T-helper 17 cell (primary cell): ENCODE measurements at places on chromosomes 2 and 18. TPM values are rescaled to one million over a fixed set of nuclear protein-coding genes. Genes with fewer than 3 reads are reported as not detected.

DNA sequence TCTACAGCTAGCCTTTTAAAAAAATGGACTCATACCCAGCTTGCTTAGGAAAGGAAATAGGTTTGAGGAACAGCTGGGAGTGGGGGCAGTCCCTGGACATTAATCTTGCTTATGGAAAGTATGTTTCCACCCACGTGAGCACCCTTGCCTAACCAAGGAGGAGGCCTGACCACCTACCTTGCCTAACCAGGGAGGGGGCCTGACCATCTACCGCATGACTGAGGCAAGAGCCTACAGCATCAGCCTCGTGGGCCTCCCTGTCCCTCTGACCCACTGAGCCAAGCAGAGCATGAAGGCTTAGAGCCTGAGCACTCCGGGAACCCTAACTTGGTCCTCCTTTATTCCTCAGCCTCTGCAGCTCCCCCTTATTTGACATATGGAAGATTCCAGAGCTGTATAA is 20.2 kb downstream of the PRKAG3 start:
- DNase-seq, result no peak
- no peaks in the 10 kb centered on the region for H3K36me3 ChIP-seq
- peaks cover 5% of the 10 kb centered on the region for H3K4me1 ChIP-seq
- H3K4me3 ChIP-seq, result no peak overlapping the region
- peaks cover 42% of the 10 kb centered on the region for H3K27me3 ChIP-seq

DNA sequence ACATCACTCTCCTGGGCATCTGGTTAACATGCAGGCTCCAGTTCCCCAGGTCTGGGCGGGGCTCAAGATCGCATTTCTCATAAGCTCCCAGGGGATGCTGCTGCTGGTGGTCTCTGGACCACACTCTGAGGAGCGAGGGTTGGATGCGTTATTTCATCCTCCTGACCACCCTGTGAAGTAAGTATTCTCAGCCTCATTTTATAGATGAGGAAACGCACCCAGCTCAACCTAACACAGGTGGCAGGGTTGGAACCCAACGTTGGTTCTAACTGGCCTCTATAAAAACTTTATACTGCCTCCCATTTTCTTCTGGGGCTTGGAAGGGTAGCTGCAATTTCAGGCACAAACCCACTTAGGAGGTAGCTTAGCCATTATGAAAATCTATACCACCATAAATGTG is 120.5 kb downstream of the FAM210A start:
- H3K4me3 ChIP-seq, result no peak overlapping the region
- no peak overlapping the region for H3K27ac ChIP-seq
- H3K27me3 ChIP-seq, result no peaks in the 10 kb centered on the region
- peaks cover 12% of the 10 kb centered on the region for H3K4me1 ChIP-seq
- H3K36me3 ChIP-seq, result no peaks in the 10 kb centered on the region

DNA sequence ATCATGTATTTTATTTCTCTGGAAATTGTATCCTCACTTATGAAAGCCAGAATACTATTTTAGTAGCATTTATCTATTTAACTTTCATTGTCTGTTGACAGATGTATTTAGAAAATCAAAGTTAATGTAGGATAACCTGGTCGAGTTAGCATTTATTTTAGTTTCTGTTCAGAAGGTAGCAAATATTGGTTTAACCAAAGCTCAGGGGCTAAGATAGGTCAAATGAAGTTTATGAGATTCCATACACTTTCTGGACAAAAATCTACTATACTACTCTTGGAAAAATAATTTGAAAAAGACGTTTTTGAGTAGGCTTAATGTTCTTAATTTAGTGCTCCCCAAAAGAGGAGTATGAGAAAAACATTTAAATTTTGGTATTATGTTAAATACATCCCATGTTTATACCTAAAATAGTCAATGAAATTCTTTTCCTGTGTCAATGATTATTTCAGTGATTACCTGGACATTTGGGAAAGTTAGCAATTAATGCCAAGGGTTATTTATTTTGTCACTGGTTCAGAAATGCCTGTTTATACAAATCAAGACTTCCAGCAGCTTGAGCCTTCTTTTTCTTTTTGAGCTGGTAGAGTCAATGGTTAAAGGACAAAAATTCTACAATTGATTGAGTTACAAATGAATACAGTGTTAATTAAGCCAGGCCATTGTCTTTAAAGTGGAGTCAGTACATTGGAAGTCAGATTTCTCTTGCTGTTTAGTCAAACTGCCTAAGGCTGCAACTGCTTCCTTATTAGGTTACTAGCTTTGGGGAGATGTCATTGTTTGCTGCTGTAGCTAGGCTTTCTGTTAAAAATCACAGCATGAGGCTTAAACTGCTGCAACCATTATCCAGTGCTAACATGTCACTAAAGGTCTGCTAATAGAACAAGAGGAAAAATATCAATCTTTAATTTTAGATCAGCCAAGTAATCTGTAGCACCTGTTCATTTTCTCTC is 182.3 kb downstream of the CAMKMT start:
- no peaks in the 10 kb centered on the region for H3K27me3 ChIP-seq
- H3K4me1 ChIP-seq, result peaks cover 4% of the 10 kb centered on the region
- peaks cover 4% of the 10 kb centered on the region for H3K36me3 ChIP-seq
- no peak overlapping the region for H3K4me3 ChIP-seq

The SCN9A gene
- total RNA-seq, result 0.21 TPM

The SULT1C2 gene
- not detected for total RNA-seq

- no peak overlapping the region for H3K4me3 ChIP-seq
- H3K27ac ChIP-seq, result no peak overlapping the region
- peaks cover 5% of the 10 kb centered on the region for H3K27me3 ChIP-seq
- H3K36me3 ChIP-seq, result no peaks in the 10 kb centered on the region
- H3K4me1 ChIP-seq, result peaks cover 9% of the 10 kb centered on the region
Measured at GRCh38 chr2:9675415-9676351, 44.9 kb upstream of the YWHAQ start.

The NCKAP5 gene
- not detected for total RNA-seq

DNA sequence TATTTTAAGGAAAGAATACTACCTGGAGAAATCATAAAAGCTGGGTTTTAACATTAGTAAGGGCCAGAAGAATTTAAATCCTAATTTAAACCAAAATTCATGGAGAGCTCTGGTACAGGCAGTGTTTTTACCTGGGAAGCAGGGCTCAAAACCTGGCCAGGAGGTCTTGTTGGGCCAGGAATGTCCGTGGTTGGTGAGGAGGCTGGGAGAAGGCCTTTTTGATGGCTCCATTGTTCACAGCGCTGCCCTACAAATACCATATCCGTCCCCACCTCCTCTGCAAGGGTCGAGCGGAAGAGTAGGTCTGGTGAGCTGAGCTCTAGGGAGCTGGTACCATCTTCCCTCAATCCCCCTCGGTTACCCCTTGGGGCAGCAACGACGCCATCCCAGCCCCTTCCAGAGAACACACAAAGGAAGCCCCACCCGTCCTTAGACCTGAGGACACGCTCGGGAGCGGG is 10.9 kb upstream of the HOXD1 start:
- H3K27me3 ChIP-seq, result peaks cover 88% of the 10 kb centered on the region
- no peak for DNase-seq
- H3K4me3 ChIP-seq, result no peak overlapping the region
- H3K4me1 ChIP-seq, result peaks cover 3% of the 10 kb centered on the region

DNA sequence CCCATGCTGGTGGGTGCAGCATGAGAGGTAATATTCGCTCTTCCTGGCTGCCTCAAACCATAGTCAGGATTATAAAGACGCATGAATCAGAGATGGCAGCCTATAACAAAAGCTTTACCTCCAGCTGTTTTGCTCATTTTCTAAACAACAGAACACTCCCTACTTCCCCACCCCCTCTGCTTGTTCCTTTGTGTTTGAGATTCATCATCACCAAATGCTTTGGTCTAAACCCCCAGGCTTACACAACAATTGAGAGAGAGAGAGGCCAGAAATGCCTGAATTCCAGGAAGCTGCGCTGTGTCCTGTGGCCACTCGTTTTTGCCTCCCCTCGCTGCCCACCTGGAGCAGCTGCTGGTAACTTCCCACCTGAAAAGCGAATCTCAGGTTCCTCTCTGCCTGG is 78.8 kb upstream of the CAPN13 start:
- no peak overlapping the region for H3K4me3 ChIP-seq
- H3K4me1 ChIP-seq, result no peaks in the 10 kb centered on the region
- DNase-seq, result no peak
- no peak overlapping the region for H3K27ac ChIP-seq

- peaks cover 71% of the 10 kb centered on the region for H3K27me3 ChIP-seq
- no peak overlapping the region for H3K27ac ChIP-seq
- H3K4me1 ChIP-seq, result peaks cover 37% of the 10 kb centered on the region
- no peak for DNase-seq
- H3K36me3 ChIP-seq, result peaks cover 4% of the 10 kb centered on the region
- peak overlapping the region; percentile 77 for H3K4me3 ChIP-seq
Measured at GRCh38 chr2:172097557-172098131, 5.1 kb downstream of the DLX2 start.

DNA sequence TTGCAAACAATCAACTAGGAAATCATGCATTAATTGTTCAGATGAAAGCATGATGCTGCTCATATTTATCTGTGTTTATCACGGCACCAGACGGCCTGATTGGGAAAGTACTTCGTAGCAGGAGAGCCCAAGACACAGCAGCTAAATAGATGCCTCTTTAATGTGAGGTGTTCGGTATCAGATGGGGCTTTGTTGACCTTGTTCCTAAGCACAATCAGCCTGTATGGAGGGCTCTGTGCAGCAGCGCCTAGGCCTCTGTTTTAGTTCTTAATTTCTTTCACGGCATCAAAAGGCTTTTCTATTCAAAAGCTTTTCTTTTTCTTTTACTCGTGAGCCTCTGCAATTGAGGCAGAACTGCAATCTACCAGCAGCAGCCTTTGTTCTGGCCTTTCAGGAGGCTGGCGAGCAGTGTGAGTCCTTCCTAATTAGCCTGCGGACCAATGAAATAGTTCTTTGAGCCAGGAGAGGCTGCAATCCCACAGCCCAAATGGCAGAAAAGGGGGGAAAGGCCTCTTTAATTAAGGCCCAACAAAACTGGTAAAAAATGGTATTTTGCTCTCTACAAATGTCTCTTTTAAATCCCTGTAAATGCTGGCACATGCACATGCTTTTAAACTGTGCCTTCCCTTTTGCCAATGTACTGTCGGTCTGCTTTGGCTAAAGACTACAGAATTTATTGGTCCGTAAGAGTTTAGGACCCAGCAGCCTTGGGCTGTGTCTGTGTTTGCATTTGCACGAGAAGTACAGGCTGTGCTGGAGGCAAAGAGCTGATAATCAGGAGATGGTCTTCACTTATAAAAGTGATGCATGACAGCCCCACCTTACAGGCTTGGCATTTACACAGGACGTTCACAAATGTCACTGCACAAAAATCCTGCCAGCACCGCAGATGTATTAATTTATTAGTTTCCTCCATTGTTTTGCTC is 159.6 kb downstream of the RND3 start:
- H3K27ac ChIP-seq, result no peak overlapping the region
- no peak for DNase-seq
- no peak overlapping the region for H3K4me3 ChIP-seq
- H3K4me1 ChIP-seq, result no peaks in the 10 kb centered on the region

- peak overlapping the region; percentile 61 for H3K27ac ChIP-seq
- peaks cover 15% of the 10 kb centered on the region for H3K36me3 ChIP-seq
- H3K27me3 ChIP-seq, result no peaks in the 10 kb centered on the region
- peaks cover 51% of the 10 kb centered on the region for H3K4me1 ChIP-seq
- H3K4me3 ChIP-seq, result no peak overlapping the region
- DNase-seq, result no peak
Measured at GRCh38 chr2:97724501-97724900, 11.1 kb downstream of the ZAP70 start.

The MAPRE3 gene
- 5.0 TPM for total RNA-seq

GRCh38 chr2:86271248-86271647 is 66.2 kb downstream of the REEP1 start:
- H3K4me3 ChIP-seq, result no peak overlapping the region
- H3K27ac ChIP-seq, result no peak overlapping the region
- no peak for DNase-seq
- peaks cover 3% of the 10 kb centered on the region for H3K36me3 ChIP-seq

The VWC2L gene
- not detected for total RNA-seq

DNA sequence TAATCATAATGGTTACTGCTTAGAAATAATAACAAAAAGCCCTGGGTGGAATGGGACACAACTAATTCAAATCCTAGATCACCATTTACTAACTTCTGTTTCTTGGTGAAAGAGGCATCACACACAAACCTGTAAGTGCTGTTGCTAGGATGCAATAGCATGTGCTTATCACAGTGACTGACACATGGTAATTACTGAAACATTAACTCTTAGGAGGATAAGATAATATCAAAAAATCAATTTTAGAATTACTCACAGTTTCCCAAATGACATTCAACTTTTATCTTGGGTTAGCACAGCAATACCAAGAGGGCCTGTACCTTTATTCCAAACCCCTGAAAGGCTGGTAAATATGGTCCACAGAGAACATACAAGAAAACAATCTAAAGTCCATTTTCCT is 69.1 kb downstream of the MBOAT2 start:
- H3K27ac ChIP-seq, result no peak overlapping the region
- no peaks in the 10 kb centered on the region for H3K36me3 ChIP-seq
- no peak for DNase-seq
- peaks cover 9% of the 10 kb centered on the region for H3K27me3 ChIP-seq
- H3K4me3 ChIP-seq, result no peak overlapping the region

The SLC4A5 gene
- total RNA-seq, result 9.1 TPM

GRCh38 chr2:177531706-177532105 is 139.1 kb downstream of the AGPS start:
- H3K27ac ChIP-seq, result no peak overlapping the region
- no peaks in the 10 kb centered on the region for H3K27me3 ChIP-seq
- H3K4me3 ChIP-seq, result no peak overlapping the region
- no peak for DNase-seq

DNA sequence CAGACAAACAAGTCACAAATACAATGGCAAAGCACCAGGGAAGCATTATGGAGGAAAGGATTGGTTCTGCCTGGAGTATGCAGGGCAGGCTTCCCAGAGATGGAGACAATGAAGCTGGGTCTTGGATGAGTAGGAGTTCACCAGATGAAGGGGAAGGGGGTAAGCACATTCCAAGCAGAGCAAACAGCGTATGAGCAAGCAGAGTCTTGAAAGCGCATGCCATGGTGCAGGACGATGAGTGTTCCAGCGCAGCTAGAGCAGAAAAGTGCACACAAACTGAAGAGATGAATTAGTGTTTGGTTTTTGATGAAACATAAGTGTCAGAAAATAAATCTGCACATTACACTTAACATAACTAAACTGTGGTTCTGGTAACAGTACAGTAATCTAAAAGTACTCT is 21.6 kb downstream of the MBD2 start:
- DNase-seq, result no peak
- H3K27ac ChIP-seq, result no peak overlapping the region
- peaks cover 19% of the 10 kb centered on the region for H3K36me3 ChIP-seq
- no peaks in the 10 kb centered on the region for H3K27me3 ChIP-seq

- no peak for DNase-seq
- no peaks in the 10 kb centered on the region for H3K36me3 ChIP-seq
- no peaks in the 10 kb centered on the region for H3K4me1 ChIP-seq
- no peak overlapping the region for H3K27ac ChIP-seq
- peaks cover 7% of the 10 kb centered on the region for H3K27me3 ChIP-seq
Measured at GRCh38 chr2:40281021-40281940, 170.6 kb downstream of the SLC8A1 start.

DNA sequence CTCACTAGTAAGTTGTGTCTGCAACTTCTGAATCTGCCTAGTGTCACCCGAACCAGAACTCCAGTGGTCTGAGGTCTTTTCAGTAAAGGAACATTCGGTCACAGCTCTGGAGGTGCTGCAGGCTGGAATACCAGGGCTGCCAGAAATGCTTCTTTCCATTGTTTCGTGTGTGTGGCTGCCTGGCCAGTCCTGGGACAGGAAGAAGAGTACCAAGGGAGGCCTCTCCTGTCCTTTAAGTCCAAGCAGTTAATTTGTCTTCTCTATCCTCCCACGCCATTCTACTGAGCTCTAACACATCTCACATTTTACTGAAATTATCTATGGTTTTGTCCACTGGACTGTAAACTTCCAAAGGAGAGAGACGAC is 196.0 kb downstream of the LNPK start:
- DNase-seq, result no peak
- H3K4me3 ChIP-seq, result no peak overlapping the region
- peaks cover 44% of the 10 kb centered on the region for H3K27me3 ChIP-seq

GRCh38 chr2:40760071-40760666 is 308.3 kb upstream of the SLC8A1 start:
- no peaks in the 10 kb centered on the region for H3K27me3 ChIP-seq
- H3K27ac ChIP-seq, result no peak overlapping the region
- H3K4me1 ChIP-seq, result no peaks in the 10 kb centered on the region
- H3K36me3 ChIP-seq, result no peaks in the 10 kb centered on the region
